Cerebellum (tissue), 4 donors: ENCODE measurements at places on chromosomes 1 and 21. TPM values are rescaled to one million over a fixed set of nuclear protein-coding genes. Genes with fewer than 3 reads are reported as not detected.

The REN gene
- total RNA-seq = not detected

The ADGRL2 gene
- 416 TPM for total RNA-seq

The OPTC gene
- not detected for total RNA-seq

The CD84 gene
- 2.1 TPM for total RNA-seq

The RGS18 gene
- 0.82 TPM for total RNA-seq

The BARHL2 gene
- total RNA-seq = 1.5 TPM

The LRRC3 gene
- total RNA-seq = 6.4 TPM

The RBM11 gene
- total RNA-seq = 9.9 TPM

The UMODL1 gene
- total RNA-seq = 0.09 TPM

The KCNK1 gene
- total RNA-seq = 45.4 TPM

The SPATA21 gene
- not detected for total RNA-seq

The GUCA2B gene
- total RNA-seq = not detected

The TLCD4 gene
- total RNA-seq = 19.0 TPM

The SELL gene
- 1.3 TPM for total RNA-seq

The TDRD5 gene
- total RNA-seq = 6.0 TPM

The KISS1 gene
- total RNA-seq = not detected

The APOBEC4 gene
- not detected for total RNA-seq

The OR2T33 gene
- total RNA-seq = 0.64 TPM

The FMO3 gene
- not detected for total RNA-seq

The HHAT gene
- 7.6 TPM for total RNA-seq

The ADORA3 gene
- total RNA-seq = 1.1 TPM

The MROH9 gene
- total RNA-seq = not detected

The CLCA4 gene
- not detected for total RNA-seq

The SIM2 gene
- total RNA-seq = not detected

The RAB42 gene
- 3.0 TPM for total RNA-seq

The SGIP1 gene
- 100 TPM for total RNA-seq

The GJA5 gene
- 2.1 TPM for total RNA-seq

The GCSAML gene
- 0.36 TPM for total RNA-seq

The GJB3 gene
- not detected for total RNA-seq

The SIK1 gene
- total RNA-seq = 2.1 TPM

The HAO2 gene
- total RNA-seq = not detected

The FAM72D gene
- total RNA-seq = 1.4 TPM
